ENCODE measurements at places on chromosomes 1 and 21. TPM values are rescaled to one million over a fixed set of nuclear protein-coding genes. Genes with fewer than 3 reads are reported as not detected.

Gene LRRC41
- 106 TPM for total RNA-seq

Gene IQCC
- 0.86 TPM for total RNA-seq

Gene NBPF20
- 2.6 TPM for total RNA-seq

Gene ERG
- not detected for total RNA-seq

Gene CYP4B1
- not detected for total RNA-seq

Gene RPE65
- not detected for total RNA-seq

Gene PADI4
- total RNA-seq, result not detected

Gene RUNX3
- total RNA-seq, result not detected

Gene HES2
- not detected for total RNA-seq

Gene PATJ
- 9.5 TPM for total RNA-seq

Gene KRTAP21-2
- total RNA-seq, result not detected

- no peak for DNase-seq
These were observed 35.4 kb upstream of the AGPAT3 start for GRCh38 chr21:43829575-43830119.

DNA sequence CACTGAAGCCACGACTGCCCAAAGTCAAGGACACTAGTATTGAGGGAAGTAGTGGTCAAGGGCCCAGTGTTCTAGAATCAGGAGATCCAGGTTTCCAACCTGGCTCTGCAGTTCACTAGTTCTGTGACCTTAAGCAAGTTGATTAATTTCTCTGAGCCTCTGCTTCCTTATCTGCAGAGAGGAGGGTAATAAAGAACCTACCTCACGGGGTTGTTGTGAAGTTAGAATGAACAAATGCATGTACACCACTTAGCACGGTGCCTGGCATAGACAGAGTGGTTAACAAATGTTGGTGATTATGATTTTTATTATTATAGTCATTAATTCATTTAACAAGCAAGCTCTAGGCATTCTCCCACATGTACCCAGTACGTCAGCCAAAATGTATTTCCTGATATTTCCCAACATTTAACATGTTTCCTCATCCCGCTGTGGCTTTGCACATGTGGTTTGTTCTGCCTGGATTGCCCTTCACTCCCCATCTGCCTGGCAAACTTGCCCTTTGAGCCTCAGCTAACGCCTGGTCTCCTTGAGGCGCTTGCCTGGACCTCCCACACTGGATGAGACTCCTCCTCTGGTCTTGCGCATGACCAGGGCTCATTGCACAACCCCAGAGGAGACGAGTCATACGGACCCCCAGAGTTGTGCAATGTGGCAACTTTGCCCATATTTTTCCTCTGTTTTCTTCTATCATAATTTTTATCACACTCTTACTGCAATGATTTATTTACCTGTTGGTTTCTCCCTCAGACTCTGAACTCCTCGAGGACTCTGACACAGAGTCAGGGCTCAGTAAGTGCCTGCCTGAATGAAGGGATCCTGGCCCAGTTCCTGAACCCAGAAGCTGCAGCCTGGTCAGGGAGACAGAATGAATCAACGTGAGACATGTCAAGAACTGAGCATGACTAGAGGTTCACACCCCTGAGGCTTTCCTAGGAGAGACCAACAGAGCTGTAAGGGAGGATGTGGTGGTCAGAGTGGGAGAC is 20.7 kb upstream of the MFSD2A start:
- peak; percentile 100 for DNase-seq

DNA sequence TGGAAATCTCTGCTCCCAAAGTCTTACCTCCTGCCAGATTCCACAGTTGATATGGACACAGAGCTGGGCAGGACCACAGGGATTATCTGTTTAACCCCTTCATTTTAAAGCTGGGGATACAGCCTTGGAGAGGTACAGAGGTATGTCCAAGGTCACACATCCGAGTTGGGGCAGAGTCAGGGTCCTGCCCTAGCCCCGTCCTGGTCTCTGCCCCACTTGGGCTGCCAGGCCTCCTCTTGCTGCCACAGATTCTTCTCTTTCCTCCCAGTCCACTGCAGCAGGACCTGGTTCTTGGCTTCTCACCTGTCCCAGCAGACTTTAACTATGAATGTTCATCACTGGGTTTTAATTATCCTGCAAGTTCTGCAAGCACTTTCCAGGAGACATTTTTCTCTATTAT is 258.3 kb downstream of the MATN1 start:
- DNase-seq, result no peak

DNA sequence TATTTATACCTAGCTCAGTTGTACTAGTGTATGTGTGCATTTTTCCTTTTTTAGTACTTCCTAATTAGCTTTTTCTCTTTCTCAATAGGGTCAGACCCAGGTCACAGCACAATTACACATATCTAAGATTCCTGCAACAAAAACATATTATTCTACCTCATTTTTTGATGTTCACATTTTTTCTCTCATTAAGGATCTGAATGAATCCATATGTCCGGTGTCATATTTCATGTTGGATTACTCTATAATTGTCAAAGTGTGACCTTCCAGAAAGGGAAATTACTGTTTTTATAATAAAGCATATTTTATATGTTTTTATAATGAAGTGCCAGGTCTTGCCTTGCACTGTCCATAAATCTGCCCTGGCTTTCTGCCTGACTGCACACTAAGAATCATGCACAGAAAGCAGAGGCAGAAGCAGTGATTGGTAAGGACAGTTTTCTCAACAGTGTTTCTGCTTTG is 143.7 kb downstream of the KCNT2 start:
- DNase-seq, result peak; percentile 40

DNA sequence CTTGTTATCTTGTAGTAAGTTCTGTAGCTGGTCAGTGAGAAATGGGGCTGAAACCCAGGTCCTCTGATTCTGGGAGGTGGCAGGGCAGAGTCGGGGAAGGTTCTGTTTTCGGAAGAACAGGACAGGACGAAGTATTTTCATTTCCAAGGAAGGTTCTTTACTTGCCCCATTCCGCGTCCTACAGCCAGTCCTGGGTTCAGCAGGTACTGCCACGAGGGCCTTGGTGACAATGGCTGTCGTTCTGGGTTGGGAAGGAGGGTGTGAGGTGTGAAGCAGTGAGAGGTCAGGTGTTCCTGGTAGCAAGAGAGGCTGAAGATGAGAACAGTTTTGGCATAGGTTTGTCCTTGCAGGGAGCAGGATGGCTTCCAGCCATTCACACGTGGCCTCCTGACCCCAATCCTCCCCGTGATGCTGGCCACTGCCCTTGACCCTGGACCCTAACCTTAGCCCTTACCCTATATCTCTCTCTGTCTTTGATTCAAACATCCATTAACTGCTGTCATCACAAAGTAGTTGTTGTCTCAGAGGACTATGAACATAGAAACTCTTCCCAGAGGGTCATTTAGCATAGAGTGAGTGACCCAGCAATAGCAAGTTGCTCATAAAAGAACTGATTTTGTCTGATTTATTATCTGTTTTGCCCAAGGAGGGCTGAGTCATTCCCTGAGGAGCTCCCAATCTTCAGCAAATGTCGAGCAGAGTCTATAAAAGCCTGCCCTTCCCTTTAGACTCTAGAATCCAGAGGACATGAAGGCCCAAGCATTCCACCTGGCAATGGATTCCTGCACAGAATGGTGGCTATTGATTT is 25.0 kb downstream of the VASH2 start:
- peak; percentile 87 for DNase-seq

DNA sequence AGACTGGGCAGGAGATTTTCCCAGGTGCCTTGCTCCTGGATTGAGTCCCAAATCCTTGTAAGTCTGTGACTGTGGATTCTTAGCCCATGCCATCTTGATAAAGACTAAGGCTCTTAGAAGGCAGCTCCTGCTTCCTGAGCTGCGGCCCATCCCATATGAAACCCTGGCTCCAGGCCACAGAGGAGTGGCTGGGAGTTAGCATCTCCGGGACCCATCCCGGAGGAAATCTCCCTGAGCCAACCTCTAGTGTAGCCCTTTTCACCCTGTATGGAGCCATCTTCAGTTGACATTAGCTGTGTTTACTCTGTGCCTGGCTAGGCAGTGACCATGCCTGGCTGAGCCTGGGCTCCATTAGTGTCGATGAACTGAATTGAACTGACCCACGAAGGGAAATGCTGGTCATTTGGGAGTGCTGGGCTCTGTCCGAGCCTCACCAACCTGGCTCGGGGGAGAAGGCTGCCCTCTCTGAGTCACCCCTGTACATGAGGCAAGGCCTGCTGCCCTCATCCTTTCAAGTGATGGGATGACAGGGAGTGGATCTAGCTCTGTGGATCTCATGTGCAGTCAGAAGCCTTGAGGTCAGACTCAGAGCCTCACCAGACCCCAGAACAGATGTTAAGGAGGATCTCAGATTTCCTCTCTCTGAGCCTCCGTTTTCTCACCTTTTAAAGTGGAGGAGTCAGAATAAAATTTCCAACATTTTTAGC is 37.5 kb downstream of the LGR6 start:
- DNase-seq, result no peak

DNA sequence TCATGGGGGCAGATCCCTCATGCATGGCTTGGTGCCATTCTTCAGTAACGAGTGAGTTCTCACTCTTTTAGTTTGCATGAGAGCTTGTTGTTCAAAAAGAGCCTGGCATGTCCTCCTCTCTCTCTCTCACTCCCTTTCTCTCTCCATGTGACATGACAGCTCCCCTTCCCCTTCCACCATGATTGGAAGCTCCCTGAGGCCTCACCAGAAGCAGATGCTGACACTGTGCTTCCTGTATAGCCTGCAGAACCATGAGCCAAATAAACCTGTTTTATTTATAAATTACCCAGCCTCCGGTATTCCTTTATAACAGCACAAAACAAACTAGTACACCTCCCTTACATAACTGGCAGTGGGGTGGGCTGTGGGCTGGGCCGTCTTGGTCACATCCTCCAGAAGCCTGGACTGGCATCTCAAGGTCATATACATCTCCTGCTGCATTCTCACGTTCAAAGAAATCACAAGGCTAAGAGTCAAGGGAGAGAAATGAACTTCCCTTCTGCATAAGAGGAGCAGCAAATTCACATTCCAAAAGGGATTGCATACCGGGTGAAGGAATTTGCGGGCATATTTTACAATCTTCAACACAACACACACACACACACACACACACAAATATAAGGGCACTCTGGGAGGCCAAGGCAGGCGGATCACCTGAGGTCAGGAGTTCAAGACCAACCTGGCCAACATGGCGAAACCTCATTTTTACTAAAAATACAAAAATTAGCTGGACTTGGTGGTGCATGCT is 2.3 kb upstream of the CCSAP start:
- DNase-seq, result peak; percentile 10

GRCh38 chr1:183913567-183913993 is 108.7 kb downstream of the RGL1 start:
- DNase-seq, result no peak

- DNase-seq, result no peak
These were observed 311.7 kb downstream of the KCTD3 start for GRCh38 chr1:215878843-215879242.

GRCh38 chr1:48695161-48695560 is 81.5 kb downstream of the BEND5 start:
- no peak for DNase-seq

GRCh38 chr1:86775395-86775794 is 71.0 kb downstream of the SH3GLB1 start:
- DNase-seq, result no peak

GRCh38 chr1:78292361-78292760 is 198.4 kb upstream of the PTGFR start:
- DNase-seq, result peak; percentile 86

DNA sequence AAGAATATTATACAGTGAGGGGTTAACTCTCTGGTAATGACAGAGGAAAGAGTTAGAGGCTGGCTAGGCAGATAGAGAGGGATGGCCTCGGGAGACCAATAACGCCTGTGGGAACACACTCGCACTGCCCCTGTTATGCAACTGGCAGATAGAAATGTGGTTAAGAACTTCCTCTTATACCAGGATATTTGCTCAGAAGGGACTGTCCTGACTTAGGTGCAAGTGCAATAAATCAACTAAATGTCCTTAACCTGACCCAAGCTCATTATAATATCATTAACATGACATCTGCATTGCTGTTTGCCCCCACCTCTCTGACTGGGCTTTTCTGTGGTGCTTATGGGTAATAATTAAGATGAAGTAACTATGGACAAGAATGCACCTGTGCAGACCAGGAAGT is 1518.0 kb downstream of the NCAM2 start:
- no peak for DNase-seq

GRCh38 chr1:244054247-244054923 is 3.3 kb downstream of the ZBTB18 start:
- DNase-seq, result no peak

DNA sequence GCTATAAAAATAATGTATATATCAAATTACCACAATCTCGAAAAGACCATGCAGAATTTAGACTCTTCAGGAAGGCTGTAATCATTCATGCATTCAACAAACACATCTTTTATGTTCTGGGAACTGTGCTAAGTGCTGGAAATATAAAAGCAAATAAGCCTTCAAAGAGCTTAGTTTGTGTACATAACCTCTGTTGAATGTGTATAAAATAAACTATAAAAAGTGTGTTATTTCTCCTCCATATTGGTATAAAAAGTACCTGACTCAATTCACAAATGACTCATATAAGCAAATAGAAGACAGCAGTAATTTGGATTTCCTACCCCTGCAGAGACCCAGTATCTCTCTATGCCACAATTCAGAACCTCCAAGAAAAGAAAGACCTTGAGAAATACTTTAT is 36.8 kb downstream of the RAB3GAP2 start:
- DNase-seq, result no peak

- no peak for DNase-seq
These were observed 83.5 kb upstream of the HIVEP3 start for GRCh38 chr1:42002220-42002619.

- no peak for DNase-seq
These were observed 1402.6 kb downstream of the MRPL39 start for GRCh38 chr21:24204641-24205040.

- no peak for DNase-seq
These were observed 45.1 kb downstream of the GRIK3 start for GRCh38 chr1:36989241-36989640.

GRCh38 chr1:10646347-10646861 is 150.0 kb downstream of the CASZ1 start:
- DNase-seq, result peak; percentile 56

GRCh38 chr1:150760013-150760412 is 5.6 kb downstream of the CTSS start:
- no peak for DNase-seq

- DNase-seq, result no peak
These were observed 200.9 kb downstream of the TM2D1 start for GRCh38 chr1:61523893-61524605.

GRCh38 chr1:84385347-84385746 is 12.9 kb upstream of the DNASE2B start:
- no peak for DNase-seq

- no peak for DNase-seq
These were observed 86.0 kb downstream of the CCDC185 start for GRCh38 chr1:223479261-223479660.

- DNase-seq, result peak; percentile 29
These were observed 4.8 kb downstream of the TCHH start for GRCh38 chr1:152110365-152110859.

- no peak for DNase-seq
These were observed 91.3 kb upstream of the COA6 start for GRCh38 chr1:234281826-234282489.

Measured in fibroblast of villous mesenchyme (primary cell).